Progenitor cell of endocrine pancreas (in vitro differentiated cells): ENCODE measurements at places on chromosomes 6 and 20.

DNA sequence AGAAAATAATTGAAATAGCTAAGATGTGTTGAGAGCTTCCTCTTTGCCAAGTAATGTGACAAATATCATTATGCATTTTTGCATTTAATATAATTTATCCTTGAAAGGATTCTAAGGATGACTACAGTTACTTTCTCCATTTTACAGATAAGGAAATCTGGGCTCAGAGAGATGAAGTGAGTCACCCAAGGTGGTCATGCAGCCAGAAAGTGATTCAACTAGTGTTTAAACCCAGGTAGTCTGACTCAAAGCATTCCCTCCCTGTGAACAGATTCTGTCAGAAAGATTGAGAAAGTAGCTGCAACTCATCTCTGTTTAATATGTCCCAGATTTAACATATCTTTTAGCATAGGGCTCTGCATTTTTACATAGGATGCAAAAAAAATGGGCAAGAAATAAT, 28.1 kb downstream of the NRSN1 start:
- no peak for DNase-seq

GRCh38 chr6:113825781-113826180, 31.4 kb upstream of the MARCKS start:
- DNase-seq: no peak

- no peak for DNase-seq
These were observed 31.7 kb downstream of the NCR2 start for GRCh38 chr6:41367061-41367460.

DNA sequence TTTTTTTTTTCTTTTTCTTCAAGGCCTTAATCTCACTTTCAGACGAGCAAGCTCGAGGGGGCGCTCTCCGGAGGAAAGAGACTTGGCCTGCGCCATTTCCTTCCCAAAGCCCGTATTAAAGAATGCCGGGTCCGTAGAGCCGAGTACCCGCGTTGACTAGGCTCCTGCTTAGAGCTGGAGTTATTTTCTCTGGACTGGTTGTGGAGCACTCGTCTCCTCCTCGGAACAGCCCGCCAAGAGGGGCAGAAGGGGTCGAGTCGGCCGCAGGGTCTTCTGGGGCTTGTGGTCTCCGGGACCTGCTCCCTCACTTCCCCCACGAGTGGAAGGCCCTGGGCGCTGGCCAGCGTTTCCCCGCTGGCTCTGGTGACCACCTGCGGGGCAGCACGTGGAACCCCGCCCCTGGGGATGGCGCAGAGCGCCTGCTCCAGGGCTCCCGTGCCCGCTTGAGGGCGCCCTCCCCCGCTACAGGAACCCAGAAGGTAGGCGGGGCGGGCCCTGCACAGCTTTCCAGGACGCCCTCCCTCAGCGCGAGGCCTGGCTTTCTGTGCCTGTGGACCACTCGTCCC, 2.7 kb upstream of the MEI4 start:
- peak; percentile 34 for DNase-seq

- DNase-seq: no peak
These were observed 859.0 kb downstream of the QKI start for GRCh38 chr6:164273491-164273890.

GRCh38 chr6:54427396-54427937, 119.2 kb downstream of the TINAG start:
- DNase-seq: no peak

- no peak for DNase-seq
These were observed 9.4 kb upstream of the CRIP3 start for GRCh38 chr6:43318011-43318410.

DNA sequence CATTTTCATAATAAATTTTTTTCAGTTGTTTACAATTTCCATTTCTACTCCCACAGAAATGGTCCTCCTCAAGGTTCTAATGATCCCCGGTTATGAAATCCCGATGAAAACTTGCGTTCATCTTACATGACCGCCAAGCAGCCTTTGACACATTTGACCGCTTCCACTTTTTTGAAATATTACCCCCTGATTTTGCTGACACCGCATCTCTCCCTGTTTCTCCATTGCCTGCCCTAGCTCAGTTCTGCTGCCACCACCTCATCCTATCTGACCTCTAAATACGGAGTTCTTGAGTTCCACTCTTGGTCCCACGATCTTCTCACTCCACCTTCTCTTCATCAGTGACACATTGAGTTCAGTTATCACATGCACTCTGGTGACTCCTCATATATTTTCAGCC, 74.1 kb downstream of the SLC35B3 start:
- DNase-seq: no peak

DNA sequence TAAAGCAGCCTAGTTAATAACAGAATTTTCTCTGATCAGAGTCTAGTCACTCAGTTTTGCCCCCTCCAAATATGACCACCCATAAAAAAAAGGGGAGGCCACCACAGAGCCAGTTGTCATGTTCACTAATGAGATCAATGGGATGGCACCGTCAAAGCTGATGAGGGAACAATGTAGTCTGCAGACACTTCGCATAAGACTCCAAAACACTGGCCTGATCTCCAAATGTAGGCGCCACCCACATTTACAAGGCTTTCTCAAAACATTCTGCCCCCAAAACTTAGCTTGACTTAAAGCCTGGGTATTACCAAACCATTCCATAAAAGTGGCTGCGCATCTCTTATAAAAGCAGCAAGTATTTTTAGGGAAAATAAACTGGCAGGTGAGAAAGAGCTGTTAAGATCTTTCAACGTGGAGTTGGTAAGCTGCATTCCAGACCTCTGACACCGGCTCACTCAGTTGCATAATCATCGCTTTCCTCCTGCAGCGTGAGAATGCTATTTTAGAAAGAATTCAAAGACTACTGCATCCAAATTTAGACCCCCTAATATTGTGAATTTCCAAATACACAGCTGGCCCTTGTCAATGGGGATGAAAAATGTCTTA, 59.3 kb downstream of the TBC1D7 start:
- DNase-seq: no peak

- no peak for DNase-seq
These were observed 34.3 kb downstream of the CCN2 start for GRCh38 chr6:131916847-131917246.

- DNase-seq: no peak
These were observed 95.1 kb downstream of the LIN28B start for GRCh38 chr6:105051941-105052471.

- DNase-seq: no peak
These were observed 10.0 kb downstream of the BPHL start for GRCh38 chr6:3128356-3129108.

GRCh38 chr6:9810286-9810685, 604.6 kb downstream of the TFAP2A start:
- no peak for DNase-seq

- no peak for DNase-seq
These were observed 60.0 kb upstream of the EPB41L1 start for GRCh38 chr20:36094497-36094896.

GRCh38 chr6:32214126-32214525, 9.7 kb downstream of the NOTCH4 start:
- no peak for DNase-seq

DNA sequence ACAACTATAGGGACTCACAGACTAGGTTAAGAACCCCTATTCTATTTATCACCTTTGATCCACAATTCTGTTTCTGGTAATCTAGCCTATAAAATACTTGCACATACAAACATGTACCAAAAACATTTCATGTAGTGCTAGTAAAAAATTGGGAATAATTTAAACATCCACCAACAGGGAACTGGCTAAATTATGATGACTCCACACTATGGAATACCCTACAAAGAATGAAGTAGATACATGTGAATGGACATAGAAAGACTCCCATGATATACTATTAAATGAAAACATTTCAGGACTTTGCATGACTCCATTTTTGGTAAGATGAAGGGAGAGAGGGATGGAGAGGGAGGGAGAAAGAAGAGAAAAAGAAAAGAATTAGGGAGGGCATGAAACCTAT, 58.2 kb downstream of the ZHX3 start:
- no peak for DNase-seq
